Hematopoietic multipotent progenitor cell treated with erythropoietin and hydrocortisone succinate and interleukin-3 and kit ligand, for 4 days (in vitro differentiated cells): ENCODE measurements at places on chromosomes 4 and X.
A peak's percentile ranks its signal among the peaks of the same experiment; 100 is the strongest.

GRCh38 chr4:61128682-61129081 is 71.4 kb upstream of the ADGRL3 start:
- DNase-seq: no peak

DNA sequence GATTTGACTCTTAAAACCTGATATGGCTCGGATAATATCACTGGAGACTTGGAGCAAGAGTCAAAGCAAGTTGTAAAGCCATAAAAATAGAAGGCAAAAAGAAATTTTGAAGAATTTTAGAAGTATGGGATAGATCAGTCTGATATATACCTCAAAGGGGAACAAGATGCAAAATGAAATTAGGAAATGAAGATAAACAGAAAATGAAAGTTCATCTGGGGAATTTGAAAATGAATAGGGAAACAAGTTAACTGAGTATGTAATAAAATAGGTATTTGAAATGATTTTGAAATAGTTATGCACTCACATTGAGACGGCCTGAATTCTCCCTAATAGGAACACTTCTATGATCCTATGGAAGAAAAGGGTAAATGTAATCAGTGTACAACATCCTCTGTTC is 5.7 kb downstream of the CYP2U1 start:
- no peak for DNase-seq

- DNase-seq: no peak
Observed at GRCh38 chr4:158913766-158914165, 144.9 kb downstream of the FNIP2 start.

GRCh38 chr4:71446479-71447081 is 107.8 kb downstream of the SLC4A4 start:
- DNase-seq: no peak

- DNase-seq: peak; percentile 35
Observed at GRCh38 chr4:92163348-92163747, 140.4 kb upstream of the GRID2 start.

DNA sequence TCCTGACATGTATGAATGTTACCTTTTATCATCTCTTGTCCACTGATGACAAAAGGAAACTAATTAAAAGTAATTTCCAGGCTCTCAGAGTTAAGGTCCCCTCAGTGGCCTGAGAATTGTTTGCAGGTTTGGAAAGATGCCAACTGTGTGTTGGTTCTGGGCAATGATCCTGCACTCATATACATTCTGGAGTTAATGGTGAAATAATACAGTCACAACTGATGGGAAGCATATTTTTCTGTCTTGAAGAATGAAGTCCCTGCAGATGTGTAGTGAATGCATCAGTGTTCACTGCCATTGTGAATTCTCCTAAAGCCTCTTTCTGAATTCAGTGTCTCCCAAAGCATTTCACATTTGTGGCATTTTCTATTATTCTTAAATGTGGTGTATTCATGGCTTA is 238.1 kb upstream of the PPP1R2C start:
- no peak for DNase-seq

DNA sequence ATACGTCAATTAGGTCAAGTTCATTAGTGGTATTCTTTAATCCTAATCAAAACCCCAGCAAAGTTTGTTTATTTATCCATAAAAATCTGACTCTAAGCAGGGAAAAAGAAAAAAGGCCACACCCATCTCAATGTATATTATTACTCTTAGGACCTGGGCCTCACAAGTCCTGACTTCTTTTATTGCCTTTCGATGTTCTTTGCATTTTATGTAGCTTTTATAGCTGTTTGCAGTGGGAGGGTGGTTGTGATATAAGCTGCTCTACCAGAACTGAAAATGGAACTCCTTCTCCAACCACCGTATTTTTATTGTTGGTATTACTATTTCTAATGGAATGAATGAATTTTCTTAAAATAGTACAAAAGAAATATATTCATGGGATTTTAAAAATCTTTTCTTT is 163.3 kb upstream of the FAM47C start:
- DNase-seq: no peak

GRCh38 chrX:153667281-153667955 is 6.2 kb downstream of the PNCK start:
- no peak for DNase-seq

GRCh38 chr4:41934514-41934900 is 722 bp upstream of the TMEM33 start:
- peak; percentile 41 for DNase-seq

DNA sequence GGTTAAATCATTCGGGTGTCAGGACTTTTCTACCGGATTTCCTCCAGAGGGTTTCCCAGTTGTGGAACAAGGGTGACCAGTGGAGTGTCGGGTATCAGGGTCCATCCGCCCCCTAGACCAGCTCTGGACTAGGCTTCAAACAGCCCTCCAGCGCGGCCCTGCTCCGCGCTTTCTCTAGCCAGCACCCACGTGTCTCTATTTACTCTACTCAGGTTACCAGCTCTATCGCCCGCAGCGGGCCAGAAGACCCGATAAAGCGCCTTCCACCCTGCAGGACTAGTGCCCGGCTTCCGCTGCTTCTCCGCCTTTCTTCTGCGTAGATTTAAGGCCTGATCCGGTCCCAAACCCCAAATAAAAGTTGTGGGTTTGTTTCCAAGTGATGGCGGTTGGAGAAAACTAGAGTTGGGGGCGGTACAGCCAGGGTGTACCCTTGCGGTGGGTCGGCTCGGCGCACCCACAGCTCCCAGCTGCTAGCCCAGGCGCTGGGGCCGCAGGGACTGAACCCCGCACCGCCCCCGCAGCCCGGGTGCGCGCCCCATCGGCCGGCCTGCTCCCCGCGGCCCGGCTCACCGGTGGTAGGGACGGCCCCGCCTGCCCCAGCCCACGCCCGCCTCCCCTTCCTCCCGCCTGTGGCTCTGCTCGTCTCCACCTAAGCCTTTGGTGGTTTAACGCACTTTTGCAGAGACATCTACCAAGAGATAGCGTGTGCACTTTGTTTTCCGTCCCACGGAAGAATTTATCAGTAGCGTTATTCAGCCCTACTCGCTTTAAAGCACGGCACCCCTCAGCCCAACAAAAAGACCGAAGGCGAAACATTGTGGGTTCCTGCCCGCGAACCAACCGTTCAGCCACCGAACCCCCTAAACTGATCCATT is 2.1 kb downstream of the LEF1 start:
- peak; percentile 78 for DNase-seq

DNA sequence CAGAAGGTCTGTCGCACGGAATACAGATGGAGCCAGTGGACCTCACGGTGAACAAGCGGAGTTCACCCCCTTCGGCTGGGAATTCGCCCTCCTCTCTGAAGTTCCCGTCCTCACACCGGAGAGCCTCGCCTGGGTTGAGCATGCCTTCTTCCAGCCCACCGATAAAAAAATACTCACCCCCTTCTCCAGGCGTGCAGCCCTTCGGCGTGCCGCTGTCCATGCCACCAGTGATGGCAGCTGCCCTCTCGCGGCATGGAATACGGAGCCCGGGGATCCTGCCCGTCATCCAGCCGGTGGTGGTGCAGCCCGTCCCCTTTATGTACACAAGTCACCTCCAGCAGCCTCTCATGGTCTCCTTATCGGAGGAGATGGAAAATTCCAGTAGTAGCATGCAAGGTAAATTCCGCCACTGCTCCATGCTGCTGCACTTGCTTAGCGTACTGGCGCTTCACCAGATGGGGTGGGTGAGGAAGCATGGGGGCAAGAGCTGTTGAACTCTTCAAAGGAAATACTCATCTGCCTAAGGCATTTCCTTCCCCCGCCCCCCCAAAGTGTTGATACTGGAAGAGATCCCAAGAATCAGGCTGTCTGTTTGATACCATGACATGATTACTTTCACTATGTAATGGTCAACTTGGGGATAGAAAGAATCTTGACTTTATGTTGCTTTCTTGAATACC is 24.8 kb downstream of the KLF3 start:
- no peak for DNase-seq

- peak; percentile 80 for DNase-seq
Observed at GRCh38 chr4:105637408-105638176, 70.9 kb downstream of the INTS12 start.

DNA sequence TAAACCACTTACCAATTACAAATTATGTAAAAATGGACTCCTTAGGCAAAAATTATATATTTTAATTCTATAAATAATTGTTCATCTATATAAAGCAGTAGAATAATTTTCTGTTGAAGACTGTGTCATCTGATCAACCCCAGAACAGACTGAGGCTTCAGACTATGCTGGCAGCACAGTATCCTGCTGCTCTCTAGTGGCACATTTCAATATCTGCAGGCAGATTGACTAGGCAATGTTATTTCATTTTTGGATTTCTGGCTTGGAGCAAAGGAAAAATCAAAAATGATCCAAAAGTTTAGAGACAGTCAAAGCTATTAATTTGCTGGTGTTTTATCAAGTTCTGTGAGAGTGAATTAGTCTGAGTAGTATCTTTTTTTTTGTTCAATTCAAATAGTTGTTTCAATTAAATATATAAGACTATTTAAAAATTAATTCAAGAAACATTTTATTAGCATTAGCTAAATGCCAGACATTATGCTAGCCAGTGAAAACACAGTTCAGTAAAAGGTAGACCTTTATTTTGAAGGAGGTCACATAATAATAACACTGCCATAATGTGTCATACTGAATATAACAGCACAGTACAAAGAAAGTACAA is 21.3 kb upstream of the SULT1E1 start:
- peak; percentile 80 for DNase-seq

DNA sequence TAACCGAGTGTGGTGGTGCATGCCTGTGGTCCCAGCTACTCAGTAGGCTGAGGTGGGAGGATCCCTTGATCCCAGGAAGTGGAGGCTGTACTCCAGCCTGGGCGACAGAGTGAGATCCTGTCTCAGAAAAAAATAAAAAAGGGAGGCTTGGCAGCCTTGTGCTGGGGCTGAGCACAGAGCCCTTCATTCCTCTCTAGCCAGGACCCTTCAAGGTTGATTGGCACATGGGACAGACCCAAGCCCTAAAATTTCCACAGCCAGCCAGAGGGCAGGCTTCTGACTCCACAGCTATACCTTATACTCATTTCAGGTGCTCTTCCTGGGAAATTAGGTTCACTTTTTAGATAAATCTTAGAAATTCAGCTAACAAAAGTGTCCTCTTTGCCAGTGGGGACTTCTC is 553.0 kb upstream of the CPEB2 start:
- DNase-seq: no peak

DNA sequence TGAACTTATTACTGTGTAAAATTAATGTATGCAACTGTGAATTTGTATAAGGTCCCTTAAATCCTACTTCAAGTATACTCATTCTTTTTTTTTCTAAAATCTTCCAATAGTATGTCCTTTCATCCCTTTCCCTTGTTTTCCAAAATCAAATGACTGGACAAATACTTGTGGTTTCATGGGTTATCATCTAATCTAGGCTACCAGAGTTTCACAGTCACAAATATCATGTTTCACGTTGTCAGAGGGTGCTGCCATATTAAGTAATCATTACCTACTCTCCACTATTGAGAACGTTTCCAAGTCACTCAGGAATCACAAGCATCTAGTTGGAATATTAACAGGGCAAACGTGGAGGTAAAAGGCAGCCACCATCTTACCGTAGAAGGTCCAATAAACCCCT is 1235.0 kb upstream of the TENM3 start:
- no peak for DNase-seq

DNA sequence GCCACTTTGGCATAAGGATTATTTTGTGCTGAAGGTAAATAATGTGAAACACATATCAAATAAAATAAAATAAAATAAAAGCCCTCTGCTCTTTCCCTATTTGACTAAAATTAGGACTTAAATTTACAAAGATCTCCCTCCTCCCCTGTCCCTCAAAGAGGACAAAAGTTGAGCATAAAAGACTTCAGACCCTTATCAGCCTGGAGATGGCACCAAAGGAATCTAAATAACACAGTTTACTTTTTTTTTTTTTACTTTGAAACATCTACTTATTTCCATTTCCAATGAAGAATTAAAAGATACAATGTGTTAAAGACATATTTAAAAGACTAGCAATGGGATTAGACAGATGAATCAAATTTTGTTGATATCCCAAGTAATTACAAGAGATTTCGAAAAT is 89.7 kb downstream of the EPHA5 start:
- DNase-seq: peak; percentile 4

DNA sequence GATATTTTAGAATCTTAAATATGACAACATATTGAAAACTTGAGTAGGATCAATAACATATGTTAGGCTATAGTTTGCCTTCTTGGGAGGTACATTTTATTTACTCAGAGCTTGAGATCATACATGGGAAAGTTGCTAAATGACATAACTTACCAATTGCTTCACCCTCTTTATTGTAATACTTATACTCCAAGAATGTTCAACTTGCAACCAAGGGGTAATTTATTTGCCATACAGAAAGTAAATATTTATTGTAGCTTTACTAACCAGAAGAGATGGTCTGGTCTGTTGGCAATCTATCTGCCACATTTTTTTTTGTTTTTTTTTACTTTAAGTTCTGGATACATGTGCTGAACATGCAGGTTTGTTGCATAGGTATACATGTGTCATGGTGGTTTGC is 426.6 kb downstream of the ARHGAP24 start:
- DNase-seq: no peak

DNA sequence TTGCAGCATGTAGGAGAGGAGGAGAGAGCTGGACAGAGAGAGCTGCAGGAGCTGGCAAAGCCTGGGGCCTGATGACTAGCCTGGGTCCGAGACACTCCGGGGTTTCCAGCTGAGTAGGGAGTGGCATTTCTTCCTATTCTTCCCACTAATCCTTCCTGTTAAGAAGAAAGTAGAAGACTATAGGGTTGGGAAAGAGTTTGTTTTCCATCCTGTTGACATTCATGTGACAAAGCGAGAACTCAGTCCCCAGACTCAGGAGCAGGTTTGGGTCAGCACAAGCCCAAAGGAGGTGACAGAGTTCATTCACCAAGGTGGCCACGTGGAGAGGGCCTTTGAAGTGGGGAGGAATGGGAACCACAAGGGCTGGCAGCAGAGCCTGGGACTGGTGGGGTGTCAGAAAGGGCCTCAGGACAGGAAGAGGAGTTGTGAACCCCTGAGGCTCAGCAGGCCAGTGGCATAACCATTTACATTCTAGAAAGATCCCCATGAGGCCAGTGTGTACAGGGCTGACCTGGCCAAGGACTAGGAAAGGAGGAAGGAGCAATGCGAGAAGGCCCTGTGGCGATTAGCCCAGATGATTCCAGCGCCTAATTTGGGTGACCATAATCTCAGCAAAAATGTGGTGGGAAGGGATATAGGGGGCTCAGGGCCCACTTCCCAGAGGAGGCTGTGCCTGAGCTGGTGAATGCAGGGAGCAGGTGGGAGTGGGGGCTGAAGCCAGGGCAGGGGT is 3.3 kb upstream of the HAUS3 start:
- no peak for DNase-seq

GRCh38 chrX:153463031-153463430 is 7.3 kb downstream of the HAUS7 start:
- DNase-seq: no peak
